ENCODE measurements at places on chromosomes 3 and 15.

DNA sequence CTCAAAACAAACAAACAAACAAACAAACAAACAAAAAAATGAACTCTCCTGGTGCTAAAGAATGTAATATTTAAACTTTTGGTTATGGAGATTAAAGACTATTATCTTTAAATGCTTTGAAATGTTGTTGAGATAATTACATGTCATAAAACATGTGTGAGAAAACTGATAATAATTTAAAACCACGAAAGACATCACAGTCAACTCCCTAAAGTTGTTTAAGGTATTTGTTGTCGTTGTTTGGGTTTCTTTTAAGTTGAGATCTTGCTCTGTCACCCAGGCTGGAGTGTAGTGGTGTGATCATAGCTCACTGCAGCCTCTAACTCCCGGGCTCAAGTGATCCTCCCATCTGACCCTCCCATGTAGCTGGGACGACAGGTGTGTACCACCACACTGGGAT, 12.0 kb downstream of the EFCAB12 start:
- no peak for DNase-seq

- DNase-seq = no peak
These were observed 78.9 kb upstream of the SKOR1 start for GRCh38 chr15:67746450-67746849.

DNA sequence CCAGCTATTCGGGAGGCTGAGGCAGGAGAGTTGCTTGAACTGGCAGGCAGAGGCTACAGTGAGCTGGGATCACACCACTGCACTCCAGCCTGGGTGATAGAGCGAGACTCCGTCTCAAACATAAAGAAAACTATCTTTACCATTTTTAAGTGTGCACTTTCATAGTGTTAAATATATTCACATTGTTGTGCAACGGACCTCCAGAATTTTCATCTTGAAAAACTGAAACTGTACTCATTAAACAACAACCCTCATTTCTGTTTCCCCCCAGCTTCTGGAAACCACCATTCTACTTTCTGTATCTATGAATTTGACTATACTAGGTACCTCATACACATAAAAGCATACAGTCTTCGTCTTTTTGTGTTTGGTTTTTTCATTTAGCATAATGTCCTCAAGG, 375.1 kb downstream of the SHQ1 start:
- no peak for DNase-seq

DNA sequence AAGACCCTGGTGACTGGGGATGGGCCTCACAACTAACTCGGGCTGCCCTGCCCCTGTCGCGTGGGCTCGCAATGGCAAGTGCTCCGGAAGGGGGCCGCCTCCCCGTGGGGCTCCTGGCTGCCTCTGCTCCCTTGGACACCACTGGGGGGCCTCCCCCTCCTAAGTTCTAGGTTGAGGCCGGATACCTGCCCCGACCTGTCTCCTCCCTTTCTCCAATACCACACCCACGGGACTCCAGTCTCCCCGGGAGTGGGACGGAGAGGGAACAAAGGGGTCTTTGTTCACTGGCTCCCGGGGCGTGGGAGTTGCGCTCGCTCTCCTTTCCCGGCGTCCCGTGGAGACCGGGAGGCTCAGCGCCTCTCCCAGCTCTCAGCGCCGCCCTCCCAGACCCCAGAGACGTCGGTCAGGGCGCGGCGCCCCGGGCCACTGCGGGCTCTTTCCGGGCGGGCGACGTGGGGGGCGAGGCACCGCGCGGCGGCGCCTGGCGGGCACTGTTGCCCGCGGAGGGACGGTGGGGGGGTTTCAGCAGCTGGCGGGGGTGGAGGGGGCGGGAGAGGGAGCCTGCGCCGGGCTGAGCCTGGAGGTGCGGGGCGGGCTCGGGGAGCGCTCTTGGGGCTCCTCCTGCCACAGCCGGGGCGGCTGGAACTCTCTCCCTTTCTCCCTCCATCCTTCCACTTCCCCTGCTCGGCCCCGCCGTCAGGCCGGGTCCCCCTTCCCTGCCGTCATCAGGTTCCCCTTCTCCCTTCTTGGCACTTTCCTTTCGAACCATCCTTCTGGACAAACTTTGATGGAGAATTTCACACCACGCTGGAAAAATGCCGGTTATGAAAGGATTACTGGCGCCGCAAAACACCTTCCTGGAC, at the start of gene KCNH8:
TSS of gene KCNH8 (plus strand) at position 606 of the 863 bp plus-strand sequence. CDS start at position 816, 210 bp downstream.
- no peak for DNase-seq

GRCh38 chr3:116230431-116231020, 214.8 kb downstream of the LSAMP start:
- no peak for DNase-seq

GRCh38 chr15:40279437-40280141, 3.3 kb downstream of the ANKRD63 start:
- peak; percentile 54 for DNase-seq

- no peak for DNase-seq
These were observed 15.8 kb upstream of the CYP11A1 start for GRCh38 chr15:74383286-74383685.

DNA sequence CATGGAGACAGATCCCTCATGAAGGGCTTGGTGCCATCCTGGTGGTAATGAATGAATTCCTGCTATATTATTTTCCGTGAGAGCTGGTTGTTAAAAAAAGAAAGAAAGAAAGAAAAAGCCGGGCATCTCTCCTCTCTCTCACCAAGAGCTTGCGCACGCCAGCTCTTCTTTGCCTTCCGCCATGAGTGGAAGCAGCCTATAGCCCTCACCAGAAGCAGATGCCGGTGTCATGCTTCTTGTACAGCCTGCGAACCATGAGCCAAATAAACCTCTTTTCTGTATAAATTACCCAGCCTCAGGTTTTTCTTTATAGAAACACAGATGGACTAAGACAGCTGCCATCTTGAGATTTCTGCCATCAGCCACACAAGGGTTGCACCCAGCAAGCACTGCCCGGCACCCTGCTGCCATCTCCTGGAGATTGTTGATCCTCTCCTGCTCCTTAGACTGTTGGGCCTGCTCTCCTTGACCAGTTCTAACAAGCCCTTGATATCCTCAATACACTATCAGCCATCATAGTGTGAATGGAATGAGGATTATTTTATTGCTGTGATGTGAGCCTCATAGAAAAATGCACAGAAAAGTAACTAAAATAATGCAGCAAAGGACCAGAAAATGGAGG, 3.5 kb upstream of the AHSG start:
- no peak for DNase-seq

DNA sequence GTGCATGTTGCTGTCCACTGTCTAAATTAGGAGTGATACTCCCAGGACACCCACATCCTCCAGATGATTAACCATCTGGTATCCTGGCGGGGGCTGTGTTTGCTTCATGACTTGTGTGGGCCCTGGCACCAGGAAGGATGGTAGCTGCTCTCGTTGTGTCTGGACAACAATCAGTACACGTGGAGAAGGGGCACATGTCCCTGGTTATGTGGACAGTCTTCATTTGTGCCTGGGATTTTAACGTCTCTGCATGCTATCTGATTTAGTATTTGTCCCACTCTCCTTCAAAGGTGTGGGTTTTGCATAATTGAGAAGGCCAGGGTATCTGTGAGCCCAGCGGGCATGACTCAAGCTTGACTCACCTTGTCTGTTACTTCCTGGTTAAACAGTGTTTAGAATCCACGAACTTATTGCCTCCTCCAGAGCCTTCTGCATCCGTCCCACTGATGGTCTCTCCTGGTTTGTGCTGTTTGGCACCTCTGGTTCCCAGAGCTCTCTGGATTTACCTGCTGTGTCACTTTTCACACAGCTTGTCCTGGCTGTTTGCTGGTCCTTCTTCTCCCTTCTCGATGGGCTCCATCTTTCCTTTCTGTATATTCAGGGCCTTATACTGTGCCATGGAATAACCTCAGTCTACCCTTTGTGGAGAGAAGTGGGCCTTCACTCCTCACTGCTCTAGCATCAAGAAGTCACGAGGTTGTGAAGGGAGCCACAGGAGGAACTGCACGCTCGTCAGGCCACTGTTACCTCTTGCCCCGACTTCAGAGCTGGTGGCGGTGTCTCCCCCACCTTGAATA, 32.5 kb downstream of the ARNT2 start:
- DNase-seq = no peak

- no peak for DNase-seq
These were observed 100.0 kb upstream of the IQSEC1 start for GRCh38 chr3:13173186-13173585.

DNA sequence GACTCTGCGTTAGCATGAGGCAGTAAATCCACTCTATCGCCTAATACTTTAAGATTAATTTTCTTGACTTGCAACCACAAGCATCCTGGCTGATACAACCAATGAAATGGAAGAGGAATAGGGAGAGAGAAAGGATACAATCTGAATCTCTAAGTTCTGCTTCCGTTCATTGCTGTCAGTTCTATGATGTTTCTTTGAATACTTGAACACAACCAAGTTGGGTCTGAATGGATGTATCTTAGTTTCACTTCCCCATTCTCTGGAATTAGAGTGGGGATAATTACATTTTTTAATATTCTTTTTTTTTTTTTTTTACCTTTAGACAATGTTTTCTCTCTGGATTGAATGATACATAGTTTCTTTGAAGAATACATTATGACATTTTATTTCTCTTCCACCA, 22.9 kb downstream of the PDE8A start:
- no peak for DNase-seq

- DNase-seq = no peak
These were observed 175.9 kb downstream of the VGLL3 start for GRCh38 chr3:86814918-86815655.

DNA sequence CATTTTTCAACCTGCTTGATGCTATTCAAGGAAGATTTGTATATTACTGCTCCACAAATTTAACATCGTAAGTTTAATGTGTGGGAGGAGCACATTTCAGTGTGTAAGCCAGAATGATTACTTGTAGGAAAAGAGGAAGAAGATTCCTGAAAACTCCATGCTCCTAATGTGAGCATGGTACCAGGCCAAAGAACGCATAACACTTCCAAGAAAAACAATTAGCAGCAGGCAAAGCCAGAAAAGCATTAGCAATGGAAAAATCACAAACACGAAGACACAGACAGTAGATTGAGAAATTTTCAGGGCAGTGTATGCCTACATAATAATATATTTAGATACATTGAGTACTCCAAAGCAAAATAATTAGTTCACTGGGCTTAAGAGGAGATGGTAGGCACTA, 96.6 kb upstream of the CBLB start:
- DNase-seq = no peak

GRCh38 chr15:54941417-54941816, 255.3 kb downstream of the RSL24D1 start:
- no peak for DNase-seq

DNA sequence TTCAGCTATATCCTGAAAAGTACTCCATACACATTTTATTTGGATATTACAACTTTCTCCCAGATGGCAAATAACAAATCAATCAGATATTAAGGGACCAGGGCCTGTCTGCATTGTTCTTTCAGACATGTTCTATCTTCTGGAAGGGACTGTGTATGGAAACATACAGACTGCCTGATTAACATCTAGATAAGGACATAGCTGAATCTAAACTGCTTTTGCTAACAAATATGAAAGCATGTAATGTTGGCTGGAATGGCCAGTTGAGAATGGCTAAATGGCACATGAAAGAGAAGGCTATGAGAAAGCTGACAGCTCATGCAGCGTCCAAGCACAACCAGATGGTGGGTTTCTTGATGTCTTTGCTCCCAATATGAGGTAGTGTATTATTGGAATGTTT, 149.4 kb downstream of the CFAP20DC start:
- no peak for DNase-seq

GRCh38 chr15:97301166-97301565, 659.3 kb upstream of the ARRDC4 start:
- no peak for DNase-seq

DNA sequence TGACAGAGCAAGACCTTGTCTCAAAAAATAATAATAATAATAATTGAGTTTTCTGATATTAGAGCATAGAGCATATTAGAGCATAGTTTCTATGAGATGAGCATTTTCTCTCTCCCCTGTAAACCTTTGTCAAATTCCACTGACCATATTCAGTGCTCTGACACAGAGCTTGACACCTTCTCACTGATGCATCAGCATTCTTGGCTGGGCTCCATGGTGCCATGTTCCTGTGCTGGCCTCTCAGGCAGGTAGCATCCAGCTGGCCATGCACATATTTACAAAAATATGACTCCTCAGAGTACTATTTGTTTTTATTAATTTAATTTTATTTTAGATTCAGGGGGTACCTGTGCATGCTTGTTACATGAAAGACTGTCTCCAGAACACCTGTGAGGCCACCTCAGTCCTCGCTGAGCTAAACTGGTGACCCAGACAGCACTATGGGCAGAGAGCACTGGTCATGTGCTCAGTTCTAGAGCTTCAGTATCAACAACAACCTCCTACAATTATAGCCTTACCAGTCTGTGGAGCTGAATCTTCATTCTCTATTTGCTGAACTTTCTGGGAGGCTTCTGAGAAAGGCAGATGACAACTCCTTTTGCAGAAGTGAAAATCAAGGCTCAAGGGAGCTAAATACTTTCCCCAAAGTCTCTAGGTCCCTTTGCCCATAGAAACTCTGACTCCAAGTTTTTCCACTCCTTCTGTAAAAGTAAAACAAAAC, 21.6 kb upstream of the SLC28A2 start:
- no peak for DNase-seq

DNA sequence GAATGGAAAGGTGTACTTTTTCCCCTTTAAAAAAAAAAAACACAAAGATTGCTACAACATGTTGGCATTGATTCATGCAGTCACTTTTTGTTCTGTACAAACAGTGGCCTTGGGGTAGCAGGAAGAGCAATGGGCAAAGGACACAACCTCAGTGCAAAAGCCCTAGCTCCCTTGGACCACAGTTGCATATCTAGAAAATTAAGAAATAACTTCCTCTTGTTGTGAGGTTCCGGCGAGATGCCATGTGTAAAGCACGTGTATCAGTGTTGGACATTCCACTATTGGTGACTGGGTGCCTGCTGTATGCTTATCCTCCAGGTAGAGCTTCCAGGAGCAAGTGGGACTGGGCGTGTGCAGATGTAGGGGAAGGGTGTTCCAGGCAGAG, 164.5 kb downstream of the THSD4 start:
- no peak for DNase-seq

- no peak for DNase-seq
These were observed 99.6 kb upstream of the FRMD4B start for GRCh38 chr3:69485489-69485888.

- no peak for DNase-seq
These were observed 770.4 kb upstream of the SEMA6D start for GRCh38 chr15:46946953-46947352.

- DNase-seq = no peak
These were observed 81.6 kb upstream of the CHMP2B start for GRCh38 chr3:87145553-87145952.

DNA sequence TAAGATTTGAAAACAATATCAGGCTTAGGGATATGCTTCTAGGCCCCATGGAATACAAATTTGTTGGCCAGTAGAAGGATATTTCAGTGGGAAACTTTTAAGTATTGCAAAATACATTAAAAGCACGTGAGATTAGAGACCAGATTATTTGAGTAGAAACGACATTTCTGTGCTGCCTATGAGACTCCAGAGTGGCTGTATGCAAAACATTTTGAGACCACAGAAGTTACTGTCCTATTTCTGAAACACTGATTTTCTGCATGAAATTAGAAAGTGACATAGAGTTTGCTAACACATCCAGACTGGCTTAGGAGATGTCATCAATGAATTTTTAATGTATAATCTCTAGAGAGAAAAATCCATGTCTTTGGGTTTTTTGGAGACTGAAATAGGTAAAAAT, 99.8 kb downstream of the KCNH8 start:
- DNase-seq = no peak

GRCh38 chr15:52137432-52138357, 25.1 kb upstream of the BCL2L10 start:
- DNase-seq = no peak

All from T-helper 17 cell (primary cell).